ENCODE measurements at places on chromosomes 4 and X.

DNA sequence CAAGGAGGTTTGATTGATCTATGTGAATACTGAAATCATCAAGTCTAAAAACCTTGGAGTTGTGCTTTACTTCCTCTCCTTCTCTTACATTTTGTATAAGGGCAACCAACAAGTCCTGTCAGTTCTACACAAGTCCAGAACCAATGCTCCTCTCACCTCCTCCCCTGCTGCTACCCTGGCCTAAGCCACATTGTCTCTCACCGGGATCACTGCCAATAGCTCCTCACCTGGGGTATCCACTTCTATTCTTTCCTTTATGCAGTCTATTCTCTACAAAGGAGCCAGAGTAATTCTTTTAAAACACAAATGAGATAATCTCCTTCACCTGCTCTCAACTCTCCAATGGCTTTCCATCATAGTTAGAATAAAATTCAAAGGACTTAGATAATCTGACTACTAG, 13.3 kb upstream of the ARHGEF6 start:
- no peak for DNase-seq

DNA sequence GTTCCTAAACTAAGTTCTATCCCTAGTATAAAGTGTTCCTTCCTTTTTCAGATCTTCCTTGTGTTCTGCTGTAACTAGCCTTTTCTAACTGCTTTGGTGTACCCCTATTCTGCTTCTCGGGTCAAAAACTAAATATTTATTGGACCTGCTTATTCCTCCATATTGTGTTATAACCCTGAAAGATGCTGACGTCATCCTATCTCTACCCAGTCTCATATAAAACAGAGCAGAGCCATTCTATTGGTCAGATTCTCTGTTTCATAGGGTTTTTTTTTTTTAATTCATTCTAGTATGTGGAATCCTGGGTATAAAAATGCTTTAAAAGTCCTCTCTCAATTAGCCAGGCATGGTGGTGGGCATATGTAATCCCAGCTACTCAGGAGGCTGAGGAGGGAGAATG, 349.7 kb downstream of the ACTRT1 start:
- no peak for DNase-seq

DNA sequence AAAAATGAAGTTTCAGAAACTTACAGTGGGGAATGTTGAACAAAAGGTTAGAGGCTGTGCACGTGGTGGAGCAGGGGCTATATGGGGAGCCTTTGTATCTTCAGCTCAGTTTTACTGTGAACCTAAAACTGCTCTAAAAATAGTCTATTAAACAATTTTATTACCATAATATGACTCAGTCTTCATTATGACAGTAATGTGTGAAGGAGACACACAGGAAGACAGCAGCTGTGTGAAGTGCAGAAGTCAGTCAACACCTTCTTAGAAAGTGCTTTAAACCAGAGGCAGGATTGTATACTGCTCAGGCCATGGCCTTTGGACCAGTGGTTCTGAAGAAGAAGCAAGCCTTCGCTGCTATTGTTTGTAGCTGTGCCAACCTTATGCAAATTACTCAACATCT, 89.7 kb downstream of the ARHGAP10 start:
- no peak for DNase-seq

- DNase-seq, result no peak
Measured at GRCh38 chr4:77201857-77202256, 44.9 kb downstream of the CCNG2 start.

DNA sequence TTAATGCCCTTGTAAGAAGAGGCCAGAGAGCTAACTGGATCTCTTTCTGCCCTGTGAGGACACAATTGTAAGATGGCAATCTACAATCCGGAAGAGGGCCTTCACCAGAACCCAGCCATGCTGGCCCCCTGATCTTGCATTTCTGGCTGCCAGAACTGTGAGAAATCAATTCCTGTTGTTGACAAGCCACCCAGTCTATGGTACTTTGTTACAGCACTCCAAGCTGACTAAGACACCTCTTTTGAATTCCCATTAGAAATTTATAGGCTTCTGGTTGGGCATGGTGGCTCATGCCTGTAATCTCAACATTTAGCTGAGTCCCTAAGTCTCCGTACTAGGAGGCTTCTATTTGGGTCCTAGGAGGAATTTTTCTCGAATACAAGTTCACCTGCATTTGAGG, 48.8 kb upstream of the RELL1 start:
- DNase-seq, result no peak

DNA sequence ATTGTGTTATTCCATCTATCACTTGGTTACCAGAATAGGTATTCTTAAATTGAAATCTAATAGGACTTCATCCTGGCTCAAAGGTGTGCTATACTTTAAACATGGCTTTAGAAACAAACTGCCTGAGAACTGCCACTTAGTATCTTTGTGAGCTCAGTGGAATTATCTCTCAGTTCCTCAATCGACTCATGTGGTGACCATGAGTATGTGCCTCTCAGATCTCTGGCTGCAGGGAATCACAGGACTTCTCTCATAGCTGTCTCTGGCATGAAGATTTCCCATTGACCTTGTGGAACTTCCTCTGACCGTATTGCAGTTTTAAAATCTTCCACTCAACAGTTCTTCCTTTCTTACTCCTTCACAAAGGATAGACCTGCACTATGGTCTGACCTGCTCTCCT, 681.9 kb upstream of the BOD1L1 start:
- DNase-seq, result no peak

DNA sequence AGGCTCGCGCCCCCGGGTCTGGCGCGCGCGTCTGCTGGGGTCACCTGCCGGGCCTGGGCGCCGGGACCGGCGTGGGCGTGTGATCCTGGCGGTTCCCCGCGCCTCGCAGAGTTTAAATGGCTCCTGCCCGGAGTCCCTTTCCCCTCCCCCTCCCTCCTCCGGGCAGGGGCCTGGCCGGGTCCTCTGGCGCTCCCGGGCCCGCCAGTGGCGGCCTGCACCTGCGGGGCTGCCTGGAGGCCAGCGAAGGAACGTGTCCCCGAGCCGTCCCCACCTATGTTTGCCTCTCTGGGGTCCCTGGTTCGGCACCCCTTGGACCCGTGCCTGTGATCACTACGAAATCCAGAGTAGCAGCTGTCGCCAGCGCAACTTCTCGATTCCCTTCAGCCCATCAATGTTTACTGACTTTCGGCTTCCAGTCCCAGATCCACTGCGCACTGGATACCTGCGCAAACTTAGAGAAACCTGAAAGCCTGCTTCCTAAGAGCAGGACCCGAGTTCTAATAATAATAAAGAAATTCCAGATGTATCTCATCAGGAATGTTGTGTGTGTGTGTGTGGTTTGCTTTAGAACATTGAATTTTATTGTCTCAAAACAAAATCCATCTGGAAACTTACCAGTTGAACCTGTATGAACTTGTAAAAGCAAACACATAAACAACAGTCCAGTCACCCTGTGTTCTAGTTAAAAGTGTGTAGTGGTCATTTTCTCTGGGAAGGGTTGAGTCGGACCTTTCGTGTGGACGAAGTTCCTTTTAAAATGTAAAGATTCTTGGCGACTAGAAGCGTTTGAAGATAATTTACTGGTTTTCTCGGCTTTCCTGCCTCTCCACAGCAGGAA, 788 bp downstream of the SHROOM2 start:
- DNase-seq, result no peak

- no peak for DNase-seq
Measured at GRCh38 chrX:104342065-104342464, 87.3 kb upstream of the ESX1 start.

DNA sequence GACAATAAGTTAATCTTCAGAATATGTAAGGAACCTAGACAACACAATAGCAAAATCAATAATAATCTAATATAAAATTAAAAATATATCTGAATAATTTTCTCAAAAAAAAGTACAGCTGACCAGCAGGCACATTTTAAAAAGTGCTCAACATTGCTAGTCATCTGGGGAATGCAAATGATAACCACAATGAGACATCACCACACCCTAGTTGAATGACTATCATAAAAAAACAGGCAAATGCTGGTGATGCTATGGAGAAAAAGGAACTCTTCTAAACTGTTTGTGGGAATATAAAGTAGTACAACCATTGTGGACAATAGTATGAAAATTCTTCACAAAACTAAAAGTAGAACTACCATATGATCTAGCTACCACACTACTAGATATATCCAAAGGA, 956.9 kb upstream of the NDST4 start:
- DNase-seq, result no peak

GRCh38 chrX:118249146-118249545, 96.8 kb upstream of the WDR44 start:
- no peak for DNase-seq

- no peak for DNase-seq
Measured at GRCh38 chrX:37594755-37595382, 23.4 kb downstream of the LANCL3 start.

DNA sequence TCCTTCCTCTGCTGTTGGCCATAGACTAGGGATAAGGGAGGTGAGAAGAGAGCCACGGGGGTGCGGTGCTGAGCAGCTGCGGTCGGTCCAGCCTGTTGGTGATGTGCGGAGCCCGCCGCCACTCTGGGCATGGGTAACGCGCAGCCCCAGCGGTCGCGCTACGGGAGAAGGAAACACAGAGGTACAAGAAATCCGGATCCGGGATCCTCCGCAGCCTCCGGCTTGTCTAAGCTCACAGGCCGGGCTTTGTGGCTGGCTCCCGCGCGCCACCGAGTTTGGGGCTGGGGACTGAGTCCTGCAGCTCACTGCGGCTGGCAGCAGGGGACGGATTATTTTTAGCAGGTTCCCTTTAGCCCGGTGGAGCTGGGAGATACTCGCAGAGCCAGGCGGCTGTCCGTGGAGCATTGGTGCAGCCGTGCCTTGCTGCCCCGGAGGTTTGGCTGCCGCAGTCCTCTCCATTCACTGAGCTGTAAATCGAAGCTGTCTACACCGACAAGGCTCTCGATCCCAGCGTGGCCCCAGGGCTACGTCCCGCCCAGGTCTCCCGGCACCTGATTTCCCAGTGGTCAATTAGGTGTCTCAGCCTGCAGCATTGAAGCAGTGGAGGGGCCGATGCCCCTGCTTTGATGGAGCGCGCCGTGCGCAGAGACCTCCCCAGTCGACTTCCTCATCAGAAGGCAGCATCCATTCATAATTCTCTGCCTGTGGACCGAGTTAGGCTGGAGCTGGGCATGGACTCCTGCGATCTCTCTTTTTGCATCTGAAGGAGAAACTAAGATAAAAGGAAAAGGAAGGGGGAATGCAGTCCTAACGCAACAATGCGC, 81.9 kb upstream of the SCML1 start:
- DNase-seq, result no peak

GRCh38 chr4:6688879-6689505, 4.7 kb upstream of the S100P start:
- DNase-seq, result no peak

DNA sequence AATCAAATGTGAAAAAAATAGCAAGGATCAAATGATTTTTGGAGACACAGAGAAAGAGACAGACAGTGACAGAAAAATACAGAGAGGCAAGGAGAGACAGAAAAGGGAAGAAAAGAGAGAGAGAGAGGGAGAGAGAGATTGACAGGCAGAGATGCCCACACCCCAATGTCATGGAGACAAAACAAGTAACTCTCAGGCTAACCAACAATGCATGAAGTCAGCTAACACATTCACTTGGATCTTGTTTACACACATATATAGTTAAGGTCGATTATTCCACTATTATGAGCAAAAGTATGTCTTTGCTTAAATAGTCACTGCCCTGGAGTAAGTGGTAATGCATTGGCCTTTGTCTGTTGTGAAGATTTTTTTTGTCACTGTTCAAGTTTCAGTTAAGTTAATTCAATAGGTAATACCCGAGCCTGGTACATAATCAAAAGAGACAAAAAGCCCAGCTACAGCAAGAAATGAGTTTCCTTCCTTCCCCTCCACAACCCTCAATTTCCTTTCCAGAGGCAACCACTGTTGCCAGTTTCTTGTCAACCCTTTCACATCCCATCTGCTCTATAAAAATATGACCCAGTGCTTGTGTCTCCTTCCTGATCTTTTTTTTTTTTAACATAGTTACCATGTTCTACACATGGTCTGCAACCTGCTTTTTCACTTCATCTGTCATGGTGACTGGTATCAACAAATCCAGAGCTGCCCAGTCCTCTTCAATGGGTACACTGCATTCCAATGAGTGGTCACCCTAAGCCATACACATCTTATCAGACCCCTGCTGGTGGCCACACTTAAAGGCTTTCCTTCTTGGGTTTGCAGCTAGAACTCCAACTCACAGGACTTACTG, 52.1 kb downstream of the PROM1 start:
- DNase-seq, result no peak

- DNase-seq, result no peak
Measured at GRCh38 chr4:57097711-57098110, 12.5 kb downstream of the IGFBP7 start.

- DNase-seq, result no peak
Measured at GRCh38 chr4:134388351-134388750, 186.8 kb upstream of the PABPC4L start.

DNA sequence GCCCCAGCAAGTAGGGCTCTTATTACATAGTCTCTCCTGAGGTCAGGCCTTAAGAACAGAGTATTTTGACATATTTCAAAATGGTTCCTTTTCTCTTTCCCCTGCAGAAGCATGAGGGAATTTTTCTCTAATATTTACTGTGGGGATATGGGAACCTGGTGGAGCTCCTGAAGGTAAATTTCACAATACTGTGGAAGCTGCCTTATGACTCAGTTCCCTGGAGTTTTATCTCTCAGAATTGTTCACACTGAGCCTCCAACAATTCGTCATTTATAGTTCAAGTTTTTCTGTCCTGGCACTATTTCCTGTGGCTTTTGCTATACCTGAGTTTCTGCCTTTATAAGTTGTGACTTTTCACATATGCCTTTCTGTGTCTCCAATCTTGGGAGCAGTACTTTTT, 607.2 kb upstream of the NDST4 start:
- no peak for DNase-seq

GRCh38 chr4:121777625-121778024, 12.7 kb upstream of the SMIM43 start:
- no peak for DNase-seq

GRCh38 chr4:170109586-170110284, 20.0 kb upstream of the AADAT start:
- no peak for DNase-seq

DNA sequence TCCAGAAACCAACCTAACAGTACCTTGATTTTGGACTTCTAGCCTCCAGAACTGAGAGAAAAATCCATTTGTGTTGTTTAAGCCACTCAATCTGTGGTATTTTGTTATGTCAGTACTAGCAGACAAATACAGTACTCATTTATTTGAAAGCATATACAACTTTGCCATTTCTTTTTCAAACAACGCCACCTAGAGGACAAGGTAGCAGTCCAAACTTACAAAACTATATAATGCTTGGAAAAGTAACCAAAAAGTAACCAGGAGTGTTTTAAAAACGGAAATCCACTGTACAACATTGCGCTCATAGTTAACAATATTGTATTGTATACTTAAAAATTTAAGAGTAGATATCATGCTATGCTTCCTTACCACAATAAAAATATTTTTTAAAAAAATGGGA, 37.0 kb upstream of the FGF13 start:
- no peak for DNase-seq

- DNase-seq, result peak; percentile 52
Measured at GRCh38 chr4:8910822-8911315, 39.2 kb upstream of the HMX1 start.

DNA sequence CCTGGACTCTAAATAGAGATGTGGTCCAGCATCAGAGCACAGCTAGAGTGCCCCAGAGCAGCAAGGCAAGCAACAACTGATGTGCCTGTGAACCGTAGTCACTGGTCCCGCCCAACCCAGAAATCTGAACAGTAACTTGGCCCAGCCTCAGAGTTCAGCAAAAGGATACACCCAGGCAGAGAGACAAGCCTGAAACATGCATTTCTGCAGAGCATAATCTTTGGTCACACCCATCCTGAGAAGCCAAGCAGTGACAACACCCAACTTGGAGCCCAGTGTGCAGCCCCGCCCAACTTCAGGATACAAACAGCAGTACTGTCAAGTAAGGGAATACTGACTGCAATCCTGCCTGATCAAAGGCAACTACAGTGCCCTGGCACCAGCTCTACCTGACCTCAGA, 78.9 kb downstream of the CCDC160 start:
- no peak for DNase-seq
